ENCODE measurements at places on chromosomes 16 and 17.

- no peak for DNase-seq
These were observed 612 bp downstream of the CISD3 start for GRCh38 chr17:38730526-38731379.

DNA sequence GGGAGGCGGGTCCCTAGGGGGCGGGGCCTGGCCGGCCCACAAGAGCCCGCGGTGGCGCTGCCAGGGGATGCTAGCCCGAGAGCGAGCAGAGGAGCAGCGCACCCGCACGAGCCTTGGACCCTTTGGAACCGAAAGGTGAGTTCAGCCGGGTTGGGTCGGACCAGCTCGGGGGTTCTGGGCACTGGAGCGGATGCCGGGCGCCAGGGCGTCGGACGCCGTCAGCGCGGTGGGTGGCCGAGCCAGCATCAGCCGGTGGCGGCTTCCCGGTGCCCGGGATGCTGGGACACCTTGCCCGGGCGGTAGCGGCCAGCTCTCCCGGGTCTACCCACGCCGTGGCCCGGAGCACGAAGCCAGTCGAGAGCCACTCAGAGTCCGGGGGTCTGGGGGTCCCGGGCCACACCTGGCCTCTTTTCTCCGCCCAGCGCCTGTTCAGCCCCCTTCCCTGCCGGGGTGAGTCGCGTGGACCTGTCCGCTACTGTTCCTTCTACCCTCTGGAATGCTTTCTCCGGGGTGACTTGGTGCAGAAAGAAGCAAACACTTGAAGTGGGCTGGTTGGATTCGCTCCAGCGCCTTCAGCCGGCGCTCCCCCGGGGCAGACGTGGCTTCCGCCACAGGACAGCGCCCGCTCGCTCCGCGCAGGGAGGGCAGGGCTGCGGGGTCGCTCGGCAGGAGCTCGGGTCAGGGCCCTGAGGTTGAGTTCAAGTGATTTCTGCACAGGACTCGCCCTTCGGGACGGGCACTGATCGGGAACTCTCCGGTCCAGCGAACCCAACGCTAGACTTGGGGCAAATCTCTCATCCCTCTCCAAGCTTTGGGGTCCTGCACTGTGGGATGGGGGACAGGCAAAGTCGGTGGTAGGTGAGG lies at the start of gene SCNN1G:
Gene SCNN1G, plus strand, starts transcription at position 67 of the 864 bp plus-strand sequence. CDS start 3,527 bp downstream, outside the sequence.
- no peak for DNase-seq

GRCh38 chr16:55000595-55000994 lies 69.9 kb downstream of the IRX5 start:
- no peak for DNase-seq

GRCh38 chr17:44350733-44351226 lies 5.7 kb downstream of the GRN start:
- DNase-seq: peak; percentile 88

- DNase-seq: no peak
These were observed 60.5 kb downstream of the MRC2 start for GRCh38 chr17:62687997-62688396.

- DNase-seq: peak; percentile 68
These were observed 1.9 kb upstream of the CCDC102A start for GRCh38 chr16:57538235-57538721.

GRCh38 chr16:71542377-71542776 lies 16.2 kb downstream of the CHST4 start:
- DNase-seq: peak; percentile 81

- peak; percentile 59 for DNase-seq
These were observed 16.1 kb downstream of the CCR7 start for GRCh38 chr17:40548982-40549685.

GRCh38 chr16:24681793-24682192 lies 47.7 kb upstream of the TNRC6A start:
- DNase-seq: no peak

DNA sequence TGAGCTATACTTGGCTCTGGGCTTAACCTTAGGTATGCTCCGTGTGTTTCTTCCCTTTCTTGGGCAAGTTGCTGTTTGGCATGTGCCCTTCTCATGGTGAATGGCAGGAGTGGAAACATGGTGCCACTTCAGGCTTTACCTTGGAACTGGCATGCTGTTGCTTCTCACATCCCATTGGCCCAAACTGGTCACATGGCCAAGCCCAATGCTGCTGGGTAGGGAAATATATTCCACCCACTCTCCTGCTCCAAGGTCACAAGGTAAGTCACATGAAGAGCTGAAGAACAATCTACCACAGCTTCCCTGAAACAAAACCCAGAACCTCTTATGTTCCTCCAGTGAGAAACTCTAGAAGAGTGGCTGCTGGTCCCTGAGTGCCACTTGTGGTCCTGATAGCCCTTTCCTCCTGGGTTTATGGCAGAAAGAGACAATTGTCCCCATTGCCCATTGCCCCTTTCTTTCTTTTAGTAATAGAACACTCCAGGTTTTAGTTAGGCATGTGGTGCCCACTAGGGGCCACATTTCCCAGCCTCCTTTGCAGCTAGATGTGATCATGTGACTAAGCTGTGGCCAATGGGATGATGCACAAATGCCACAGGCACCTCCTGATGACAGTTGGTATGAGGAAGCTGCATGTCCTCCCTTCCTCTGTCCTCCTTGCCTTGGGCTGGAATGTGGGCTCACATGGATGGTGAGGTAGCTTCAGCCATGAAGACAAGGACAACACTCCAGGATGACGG lies 50.3 kb downstream of the MEOX1 start:
- no peak for DNase-seq

DNA sequence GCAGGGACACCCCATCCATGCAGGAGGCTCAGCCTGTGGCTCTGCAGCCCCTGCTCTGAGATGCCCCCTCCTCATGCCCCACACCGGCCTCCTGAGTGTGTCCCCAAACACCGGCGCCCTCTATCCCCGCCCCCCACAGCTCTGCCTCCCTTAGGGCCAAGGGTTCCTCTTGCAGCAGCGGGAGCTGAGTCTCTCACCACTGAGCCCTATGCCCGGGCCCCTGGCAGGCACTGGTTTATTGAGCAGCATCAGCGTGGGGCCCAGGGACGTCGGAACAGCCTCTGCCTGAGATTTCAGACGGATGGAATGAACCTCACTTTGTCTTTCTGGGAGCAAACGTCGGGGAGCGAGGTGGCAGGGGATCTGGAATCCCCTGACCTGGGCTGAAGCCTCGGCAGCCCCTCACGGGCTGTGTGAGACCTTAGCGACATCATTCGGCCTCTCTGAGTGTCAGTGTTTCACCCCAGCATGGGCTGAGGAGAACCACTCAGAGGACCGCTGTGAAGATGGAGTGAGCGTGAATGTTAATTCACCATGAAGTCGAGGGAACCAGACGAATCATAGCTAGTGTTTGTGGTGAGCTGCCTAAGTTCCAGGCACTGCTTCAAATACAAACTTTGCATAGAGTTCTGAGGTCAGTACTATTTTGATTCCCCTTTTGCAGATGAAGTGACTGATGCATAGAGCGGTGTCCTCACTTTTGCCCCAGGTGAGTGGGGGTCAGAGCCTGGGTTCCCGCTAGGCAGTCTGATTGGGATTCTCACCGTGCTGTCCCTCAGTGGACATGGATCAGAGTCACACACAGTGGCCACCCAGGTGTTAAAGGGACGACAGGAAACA lies 5.3 kb upstream of the C16orf74 start:
- DNase-seq: no peak

GRCh38 chr16:82695806-82696205 lies 69.0 kb downstream of the CDH13 start:
- DNase-seq: no peak

GRCh38 chr16:25092441-25092840 lies 19.1 kb upstream of the LCMT1 start:
- DNase-seq: no peak

DNA sequence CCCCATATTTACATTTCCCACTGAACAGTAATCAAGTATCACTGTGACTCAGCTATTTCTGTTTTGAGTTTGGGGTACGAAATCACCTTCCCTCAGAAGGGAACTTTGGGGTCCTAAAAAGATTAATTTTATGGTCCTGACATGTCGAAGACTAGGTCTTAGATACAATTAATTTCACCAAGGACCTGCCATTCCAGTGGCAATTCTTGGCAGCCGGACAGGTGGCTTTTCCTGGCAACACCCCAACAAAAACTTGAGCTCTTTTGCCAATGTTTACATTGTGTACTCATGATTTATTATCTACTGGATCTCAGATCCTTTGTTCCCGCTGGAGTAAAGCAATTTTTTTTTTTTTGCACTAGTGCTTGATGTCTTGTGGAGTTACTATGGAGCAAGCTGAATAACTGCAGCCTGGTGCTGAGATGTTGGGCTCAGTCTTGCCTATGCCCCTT lies 14.4 kb downstream of the SLFN5 start:
- DNase-seq: no peak

GRCh38 chr16:75865736-75866135 lies 139.4 kb upstream of the CPHXL start:
- no peak for DNase-seq

DNA sequence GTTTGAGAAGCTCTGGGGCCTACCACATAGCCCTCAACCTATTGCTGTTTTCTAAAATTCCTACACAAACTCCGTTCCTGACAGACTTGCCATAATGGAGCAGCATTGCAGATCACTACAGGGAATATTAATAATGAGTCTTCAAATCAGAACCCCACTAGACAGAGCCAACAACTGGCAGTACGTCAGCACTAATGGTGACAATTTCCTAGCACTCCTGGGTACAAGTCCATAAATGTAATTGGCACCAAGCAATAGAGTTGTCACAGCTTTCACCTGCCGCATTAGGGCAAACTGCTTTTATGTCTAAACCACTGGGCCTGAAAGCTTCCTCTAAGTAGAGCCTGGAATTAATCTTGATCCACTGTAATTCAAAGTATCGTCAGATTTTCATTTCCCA lies 25.5 kb upstream of the ABAT start:
- no peak for DNase-seq

DNA sequence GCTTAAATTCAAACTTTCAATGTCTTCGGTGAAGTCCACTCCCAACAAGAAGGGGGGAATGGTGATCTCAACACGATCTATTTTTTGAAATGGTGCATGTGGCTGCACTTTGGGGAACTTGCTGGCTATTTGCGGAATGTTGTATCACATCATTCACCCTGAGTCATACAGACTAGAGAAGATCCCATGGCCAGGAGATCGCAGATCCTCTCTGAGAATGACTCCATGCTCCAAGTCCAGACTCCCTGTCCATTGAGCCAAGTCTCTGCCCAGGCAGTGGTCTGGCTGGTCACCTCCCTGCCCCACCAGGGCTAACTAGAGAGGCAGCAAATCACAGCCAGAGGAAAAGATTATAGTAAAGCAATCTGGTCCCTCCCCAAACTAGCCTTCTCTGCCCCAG lies 120.6 kb downstream of the XYLT1 start:
- DNase-seq: no peak

DNA sequence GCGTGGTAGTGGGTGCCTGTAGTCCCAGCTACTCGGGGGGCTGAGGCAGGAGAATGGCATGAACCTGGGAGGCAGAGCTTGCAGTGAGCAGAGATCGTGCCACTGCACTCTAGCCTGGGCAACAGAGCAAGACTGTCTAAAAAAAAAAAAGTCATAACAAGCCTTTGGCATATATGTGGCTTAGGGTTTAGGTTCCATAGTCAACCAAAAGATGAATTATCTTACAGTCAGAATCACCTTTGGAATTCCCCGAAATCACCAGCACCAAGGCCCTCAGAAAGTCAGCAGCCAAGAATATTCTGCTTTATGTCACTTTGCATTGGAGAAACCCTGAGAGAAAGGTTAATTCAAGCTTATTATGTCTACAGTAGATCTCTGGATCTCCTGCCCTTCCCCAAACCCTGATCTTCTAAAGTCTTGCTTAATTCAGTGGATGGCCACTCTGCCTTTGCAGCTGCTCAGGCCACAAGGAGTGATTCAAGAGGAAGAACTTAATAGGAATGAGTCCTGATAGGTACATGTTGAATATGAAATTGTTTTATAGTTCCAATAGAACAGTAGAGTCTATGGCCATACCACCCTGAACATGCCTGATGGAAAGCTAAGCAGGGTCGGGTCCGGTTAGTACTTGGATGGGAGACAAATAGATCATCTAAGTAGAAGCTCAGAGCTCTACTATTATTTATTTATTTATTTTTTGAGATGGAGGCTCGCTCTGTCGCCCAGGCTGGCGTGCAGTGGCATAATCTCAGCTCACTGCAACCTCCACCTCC lies 196.0 kb upstream of the CACNG5 start:
- DNase-seq: no peak

- DNase-seq: no peak
These were observed 5.2 kb downstream of the C16orf46 start for GRCh38 chr16:81071805-81072204.

- DNase-seq: no peak
These were observed 29.8 kb downstream of the WSB1 start for GRCh38 chr17:27323538-27324215.

DNA sequence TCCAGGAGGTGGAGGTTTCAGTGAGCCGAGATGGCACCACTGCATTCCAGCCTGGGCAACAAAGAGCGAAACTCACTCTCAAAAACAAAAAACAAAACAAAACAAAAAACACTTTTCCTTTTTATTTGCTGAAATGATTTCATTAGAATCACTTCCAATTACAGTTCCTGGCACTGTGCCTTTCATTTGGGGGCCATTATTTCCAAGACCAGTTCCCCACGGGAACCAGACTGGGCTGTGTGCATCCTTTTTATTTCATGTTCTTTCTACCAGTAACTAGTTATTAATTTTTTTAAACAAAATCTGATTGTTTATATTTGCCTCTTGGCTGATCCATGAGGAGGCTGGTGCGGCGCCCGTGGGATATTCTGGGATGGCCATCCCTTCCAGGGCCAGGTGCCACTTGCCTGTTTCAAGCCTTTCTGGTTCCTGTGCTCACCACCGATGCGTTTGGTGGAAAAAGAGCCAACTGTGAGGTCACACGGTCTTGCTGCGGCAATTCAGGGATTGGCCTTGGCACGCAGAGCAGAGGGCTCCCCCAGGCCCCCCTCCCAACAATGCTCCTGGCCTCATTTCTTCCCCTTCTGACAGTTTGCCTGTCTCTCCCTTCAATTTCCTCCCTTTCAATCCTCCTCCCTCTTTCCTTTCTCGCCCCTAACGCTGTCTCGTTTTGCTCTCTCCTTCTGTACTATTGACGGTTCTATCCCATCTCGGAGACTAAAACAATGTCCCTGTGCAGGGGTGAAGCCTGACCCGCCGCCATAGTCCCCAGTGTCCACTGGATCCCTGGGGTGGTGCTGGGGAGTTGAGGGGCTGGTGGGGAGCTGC lies 13.4 kb downstream of the UBALD1 start:
- no peak for DNase-seq

DNA sequence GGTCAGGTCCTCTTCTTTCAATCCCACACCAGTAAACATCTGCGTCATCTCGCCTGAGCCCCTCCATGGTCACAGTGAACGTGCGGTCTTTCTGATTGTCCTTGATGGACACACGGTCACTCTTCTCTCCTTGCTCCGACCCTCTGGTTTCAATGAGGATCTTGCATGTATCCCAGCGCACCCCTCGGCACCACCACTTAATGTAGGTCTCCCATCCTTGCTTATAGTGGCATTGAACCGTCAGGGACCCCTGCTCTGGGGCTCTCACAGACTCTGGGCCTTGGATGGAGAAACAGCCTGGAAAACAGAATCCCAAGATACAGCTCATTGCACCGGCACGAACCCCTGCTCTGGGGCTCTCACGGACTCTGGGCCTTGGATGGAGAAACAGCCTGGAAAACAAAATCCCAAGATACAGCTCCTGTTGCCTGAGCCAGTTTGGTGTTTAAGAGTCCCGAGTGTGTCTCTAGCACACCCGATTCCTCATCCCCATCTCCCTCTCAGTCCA lies 5.4 kb downstream of the CD300LB start:
- DNase-seq: no peak

GRCh38 chr17:64024215-64024654 lies 3.8 kb upstream of the ICAM2 start:
- no peak for DNase-seq

GRCh38 chr17:57744195-57745170 lies 616 bp downstream of the CCDC182 start:
- DNase-seq: no peak

All from activated CD8-positive, alpha-beta memory T cell treated with anti-CD3 and anti-CD28 coated beads, Interleukin-2, amount 50 U/mL, for 48 hours (primary cell).